Activated CD8-positive, alpha-beta memory T cell treated with anti-CD3 and anti-CD28 coated beads for 1 hour (primary cell): ENCODE measurements at places on chromosomes 12 and 14.

DNA sequence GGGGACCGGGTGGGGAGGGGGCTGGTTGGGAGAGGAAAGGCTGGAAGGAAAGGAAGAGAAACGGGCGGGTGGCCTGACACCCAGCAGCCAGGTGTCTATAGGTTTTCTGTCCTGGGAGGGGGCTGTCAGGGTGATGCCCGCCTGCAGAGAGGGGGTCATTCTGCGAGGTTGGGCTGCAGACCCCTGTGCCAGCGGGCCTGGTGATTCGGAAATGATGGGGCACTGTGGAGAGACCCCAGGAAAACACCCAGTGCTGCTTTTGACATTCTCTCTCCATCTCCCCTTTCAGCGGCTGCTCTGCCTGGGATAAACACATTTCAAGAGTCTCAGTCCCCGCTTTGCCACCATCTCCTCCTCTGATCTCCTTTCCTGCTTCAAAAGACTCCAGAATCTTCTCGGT, 168.5 kb upstream of the RTL1 start:
- no peak for DNase-seq

DNA sequence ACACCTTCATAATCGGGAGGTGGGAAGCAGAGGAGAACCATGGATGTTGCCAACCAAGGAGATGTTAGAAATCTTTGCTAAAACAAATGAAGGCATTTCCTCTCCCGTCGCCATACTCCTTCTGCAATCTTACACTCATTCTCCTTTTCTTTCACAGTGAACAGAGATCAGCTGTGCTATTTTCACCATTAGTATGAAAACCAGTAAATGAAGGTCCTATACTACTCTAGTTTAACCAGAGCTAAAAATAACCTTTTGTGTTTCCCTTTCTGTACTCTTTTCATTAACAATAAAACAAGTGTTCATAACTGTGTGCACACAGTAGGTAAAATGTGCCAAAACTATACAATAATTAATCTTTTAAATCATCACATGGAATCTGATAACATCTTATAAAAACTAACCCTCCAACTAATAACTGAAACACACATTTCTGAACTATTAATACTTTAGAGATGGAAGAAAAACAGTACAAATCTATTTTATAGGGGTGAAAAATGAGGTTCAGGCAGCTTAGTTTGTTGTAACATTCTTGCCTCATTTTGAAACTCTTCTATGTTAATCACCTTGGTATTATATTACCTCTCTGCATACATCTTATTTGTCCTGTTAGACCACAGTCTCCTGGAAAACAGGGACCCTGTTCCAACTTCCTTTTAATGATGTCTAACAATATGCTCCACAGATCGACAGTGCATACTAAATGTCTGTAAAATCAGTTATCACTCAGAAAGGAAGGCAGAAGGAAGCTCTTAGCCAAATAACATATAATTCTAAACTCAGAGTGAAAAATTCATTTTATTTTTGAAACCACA, 69.5 kb downstream of the SPPL3 start:
- no peak for DNase-seq

DNA sequence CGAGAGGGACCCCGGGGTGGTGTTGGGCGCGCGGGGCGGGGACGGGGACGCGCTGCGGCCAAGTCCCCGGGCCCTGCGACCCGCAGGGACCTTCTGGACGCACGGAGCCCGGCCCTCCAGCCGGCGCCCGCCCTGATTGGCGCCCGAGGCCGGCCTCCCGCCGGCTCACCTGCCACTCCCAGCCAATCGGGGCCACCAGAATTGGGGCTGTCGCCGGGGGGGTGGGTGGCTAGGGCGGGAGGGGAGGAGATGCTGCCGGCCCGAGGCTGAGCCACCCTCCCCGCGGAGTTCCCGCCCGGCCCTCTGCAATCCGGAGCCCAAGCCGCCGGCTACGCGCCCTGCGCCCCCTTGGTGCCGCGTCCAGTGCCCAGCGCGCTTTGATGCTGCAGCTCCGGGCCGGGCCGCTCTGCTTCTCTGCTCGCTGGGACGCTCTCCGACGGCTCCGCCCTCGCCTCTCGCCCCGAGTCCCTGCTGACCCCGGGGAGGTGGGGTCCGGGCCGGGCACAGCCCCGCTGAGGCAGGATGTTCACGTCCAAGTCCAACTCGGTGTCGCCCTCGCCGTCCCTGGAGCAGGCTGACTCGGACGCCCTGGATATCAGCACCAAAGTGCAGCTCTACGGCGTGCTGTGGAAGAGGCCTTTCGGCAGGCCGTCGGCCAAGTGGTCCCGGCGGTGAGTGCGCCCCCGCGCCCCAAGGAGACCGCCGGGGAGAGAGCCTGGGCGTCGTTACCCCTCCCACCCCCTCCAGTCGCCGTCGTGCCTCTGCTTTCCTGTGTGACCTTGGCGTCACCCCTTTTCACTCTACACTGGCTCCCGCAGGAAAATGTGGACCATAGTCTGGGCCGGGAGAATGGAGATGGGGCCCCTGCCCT, at the start of gene PLEKHD1:
Gene PLEKHD1 (plus strand): TSS at position 285 of the 871 bp plus-strand sequence. CDS start 238 bp downstream, at position 523.
- no peak for DNase-seq

- DNase-seq: no peak
Measured at GRCh38 chr12:89932954-89933353, 224.3 kb upstream of the ATP2B1 start.

- DNase-seq: no peak
Measured at GRCh38 chr12:23631786-23632377, 317.6 kb downstream of the SOX5 start.

- DNase-seq: no peak
Measured at GRCh38 chr14:93137864-93138263, 22.1 kb upstream of the ITPK1 start.
